M059J (cell line): ENCODE measurements at places on chromosomes 1 and 21. TPM values are rescaled to one million over a fixed set of nuclear protein-coding genes. Genes with fewer than 3 reads are reported as not detected.

KIAA0040 gene
- 4.4 and 4.6 TPM in 2 replicates for total RNA-seq

LRRC8C gene
- 4.8 and 6.1 TPM in 2 replicates for total RNA-seq

- no peak for DNase-seq
Measured at GRCh38 chr1:52306227-52307006, 59.6 kb downstream of the CC2D1B start.

GRCh38 chr1:161391611-161392010 is 23.9 kb upstream of the CFAP126 start:
- no peak for DNase-seq

- no peak for DNase-seq
Measured at GRCh38 chr1:227401562-227402342, 83.5 kb upstream of the CDC42BPA start.

DNA sequence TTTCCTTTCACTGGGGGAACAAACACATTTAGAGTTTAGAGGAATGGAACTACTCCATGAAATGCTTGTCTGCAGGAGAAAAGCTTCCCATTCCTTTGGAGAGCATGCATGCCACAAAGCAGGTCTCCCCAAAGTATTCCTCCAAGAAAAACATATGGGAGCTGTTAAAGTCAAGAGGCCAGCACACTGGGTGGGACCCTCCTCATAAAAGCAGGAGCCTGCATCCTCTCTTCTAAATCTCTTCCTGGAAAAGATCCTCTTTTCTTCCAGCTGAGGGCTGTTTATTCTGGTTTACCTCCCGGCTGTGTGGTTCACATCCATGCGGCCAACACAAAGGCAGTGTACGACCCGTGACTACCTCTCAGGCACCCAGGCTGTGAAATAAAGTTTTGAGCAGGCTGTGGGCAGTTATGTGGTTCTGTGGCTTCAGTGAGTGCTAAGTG is 103.4 kb downstream of the TENT5C start:
- no peak for DNase-seq
